ENCODE measurements at places on chromosomes 3 and 15.

DNA sequence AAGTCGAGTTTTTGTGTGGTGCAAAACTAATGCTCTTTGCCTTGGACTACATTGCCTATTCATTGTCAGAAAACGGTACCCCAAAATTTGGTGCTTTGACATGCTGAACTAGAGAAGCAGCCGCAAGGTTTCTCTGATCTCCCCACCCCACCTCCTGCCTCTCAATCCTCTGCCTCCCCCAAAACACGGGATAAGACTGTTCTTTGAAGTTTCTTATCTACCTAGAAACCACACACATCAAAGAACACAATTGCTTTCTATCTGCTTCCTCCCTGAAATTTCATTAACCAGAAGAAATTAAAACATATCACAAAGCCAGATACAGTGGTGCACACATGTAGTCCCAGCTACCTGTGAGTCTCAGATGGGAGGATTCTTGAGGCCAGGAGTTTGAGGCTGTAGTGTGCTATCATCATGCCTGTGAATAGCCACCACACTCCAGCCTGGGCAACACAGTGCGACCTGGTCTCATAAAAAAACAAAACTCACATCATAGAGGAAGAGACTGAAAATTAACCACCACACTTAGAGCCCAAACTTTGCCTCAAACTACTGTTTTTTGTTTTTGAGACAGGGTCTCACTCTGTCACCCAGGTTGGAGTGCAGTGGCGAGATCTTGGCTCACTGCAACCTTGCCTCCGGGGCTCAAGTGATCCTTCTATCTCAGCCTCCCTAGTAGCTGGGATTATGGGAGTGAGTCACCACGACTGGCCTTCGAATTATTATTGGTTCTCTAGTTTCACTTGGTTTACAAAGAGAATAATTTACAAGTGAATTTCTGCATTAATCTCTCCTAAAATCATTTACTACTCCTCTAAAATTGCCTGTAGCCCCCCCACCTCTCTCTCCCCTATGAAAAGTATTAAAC is 2.7 kb upstream of the PCNP start:
- DNase-seq, result peak; percentile 29

DNA sequence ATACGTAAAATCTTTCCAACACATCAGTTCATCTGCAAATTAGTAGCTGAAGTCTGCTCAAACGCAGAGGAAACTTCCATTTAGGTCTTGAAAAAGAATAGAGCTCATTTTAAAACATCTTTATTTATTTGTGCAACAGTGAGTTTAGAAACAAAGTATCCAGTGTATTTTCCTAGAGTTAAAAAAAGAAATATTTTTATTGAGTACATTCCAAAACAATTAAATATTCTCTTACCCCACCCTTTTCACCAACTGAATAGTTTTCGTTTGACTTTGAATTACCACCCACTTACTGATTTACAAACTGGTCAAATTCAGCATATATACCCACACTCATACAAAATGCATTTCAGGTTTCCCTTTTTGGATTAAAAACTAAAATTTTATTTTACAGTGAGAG is 104.7 kb downstream of the ZBTB20 start:
- no peak for DNase-seq

- no peak for DNase-seq
Observed at GRCh38 chr3:169116056-169116693, 547.3 kb downstream of the MECOM start.

- no peak for DNase-seq
Observed at GRCh38 chr15:93707751-93708150, 523.6 kb upstream of the MCTP2 start.

DNA sequence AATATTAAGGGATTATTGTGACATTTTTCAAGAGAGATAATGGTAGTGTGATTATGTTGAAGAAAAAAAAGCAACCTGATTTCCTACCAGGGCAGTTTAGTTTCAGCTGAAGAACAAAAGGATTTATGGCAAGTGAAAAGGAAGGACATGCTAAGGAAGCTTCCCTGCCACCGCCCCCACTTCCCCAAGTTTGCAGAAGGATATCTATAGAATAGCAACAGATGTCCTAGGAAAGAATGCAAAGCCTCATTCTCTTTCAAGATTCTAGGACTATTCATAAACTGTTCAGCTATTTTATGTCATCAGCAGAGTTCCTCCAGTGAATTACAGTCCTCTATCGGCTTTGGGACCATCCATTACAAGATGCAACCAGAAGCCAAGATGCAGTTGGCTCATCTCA is 160.8 kb downstream of the SATB1 start:
- no peak for DNase-seq

GRCh38 chr3:62644493-62644892 is 230.7 kb downstream of the CADPS start:
- DNase-seq, result no peak

DNA sequence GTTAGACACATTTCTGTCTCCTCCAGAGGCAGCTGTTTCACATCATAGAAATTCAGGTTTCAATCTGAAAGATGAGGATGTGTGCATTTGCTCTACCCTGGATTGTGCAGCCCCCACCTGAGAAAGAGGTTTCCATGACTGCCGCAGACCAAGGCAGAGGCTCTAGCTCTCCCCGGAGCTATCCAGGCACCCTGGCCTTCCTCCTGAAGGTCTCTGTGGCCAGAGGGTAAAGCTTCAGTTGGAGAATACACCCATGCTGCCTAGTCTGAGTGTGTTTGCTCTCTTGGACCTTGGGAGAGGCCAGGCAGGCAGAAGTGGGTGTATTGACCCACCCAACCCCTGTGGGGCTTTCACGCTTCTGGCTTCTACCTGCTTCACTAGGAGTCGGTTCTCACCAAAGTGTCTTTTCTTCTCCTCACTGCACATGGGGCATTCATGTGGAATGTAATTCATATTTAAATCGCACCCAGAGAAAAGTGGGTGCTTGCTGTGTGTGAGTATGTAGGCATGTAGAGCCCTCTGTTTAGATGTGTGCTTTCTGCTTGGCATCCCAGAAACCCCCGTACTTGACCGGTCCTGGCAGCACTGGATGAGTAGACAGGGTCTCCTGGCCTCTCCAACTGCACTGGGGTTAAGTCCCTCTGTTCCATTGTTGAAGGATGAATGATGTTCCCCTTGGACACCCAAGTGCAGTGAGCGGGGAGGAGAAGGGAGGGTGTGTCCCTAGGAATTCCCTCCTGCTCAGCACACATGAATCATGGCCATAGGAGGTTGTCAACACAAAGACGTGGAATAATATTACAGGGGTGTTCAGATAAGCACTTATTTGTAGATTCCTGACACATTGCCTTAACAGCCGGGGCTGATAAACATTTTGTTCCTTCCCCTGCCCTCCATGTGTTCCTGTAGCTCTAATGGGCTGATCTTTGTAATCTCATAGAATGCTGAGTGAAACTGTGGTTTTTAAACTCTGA is 20.3 kb upstream of the RAB6B start:
- DNase-seq, result no peak

DNA sequence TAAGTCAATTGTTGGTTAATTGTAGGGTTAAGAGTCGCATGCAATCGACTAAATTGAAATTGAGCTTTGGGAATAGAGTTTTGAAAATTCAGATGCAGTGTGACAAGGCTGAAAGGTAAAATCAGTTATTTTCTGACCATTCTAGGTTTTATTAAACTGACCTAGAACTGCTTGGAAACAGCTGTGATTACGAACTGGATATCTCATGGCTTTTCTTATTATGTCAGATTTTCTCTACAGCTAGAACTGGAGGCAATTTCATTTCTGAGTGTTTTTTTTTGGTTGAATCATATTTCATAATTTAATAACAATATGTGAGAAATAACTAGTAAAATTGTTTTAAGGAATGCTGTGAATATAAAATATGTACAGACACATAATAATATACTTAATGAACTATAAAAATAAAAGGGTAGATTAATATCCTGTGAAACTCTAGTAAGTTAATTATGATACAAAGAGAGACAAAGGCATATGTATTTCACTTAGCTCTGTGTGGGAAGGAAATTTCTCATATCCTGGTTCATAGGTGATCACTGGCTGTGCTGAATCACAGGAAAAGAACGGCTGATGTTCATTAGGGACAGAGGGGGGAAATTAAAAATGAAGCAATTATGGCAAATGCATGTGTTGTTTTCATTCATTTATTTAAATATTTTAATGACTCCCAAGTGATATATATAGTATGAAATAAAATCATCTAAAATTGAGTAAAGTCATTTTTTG is 403.2 kb downstream of the ZIC1 start:
- DNase-seq, result no peak

DNA sequence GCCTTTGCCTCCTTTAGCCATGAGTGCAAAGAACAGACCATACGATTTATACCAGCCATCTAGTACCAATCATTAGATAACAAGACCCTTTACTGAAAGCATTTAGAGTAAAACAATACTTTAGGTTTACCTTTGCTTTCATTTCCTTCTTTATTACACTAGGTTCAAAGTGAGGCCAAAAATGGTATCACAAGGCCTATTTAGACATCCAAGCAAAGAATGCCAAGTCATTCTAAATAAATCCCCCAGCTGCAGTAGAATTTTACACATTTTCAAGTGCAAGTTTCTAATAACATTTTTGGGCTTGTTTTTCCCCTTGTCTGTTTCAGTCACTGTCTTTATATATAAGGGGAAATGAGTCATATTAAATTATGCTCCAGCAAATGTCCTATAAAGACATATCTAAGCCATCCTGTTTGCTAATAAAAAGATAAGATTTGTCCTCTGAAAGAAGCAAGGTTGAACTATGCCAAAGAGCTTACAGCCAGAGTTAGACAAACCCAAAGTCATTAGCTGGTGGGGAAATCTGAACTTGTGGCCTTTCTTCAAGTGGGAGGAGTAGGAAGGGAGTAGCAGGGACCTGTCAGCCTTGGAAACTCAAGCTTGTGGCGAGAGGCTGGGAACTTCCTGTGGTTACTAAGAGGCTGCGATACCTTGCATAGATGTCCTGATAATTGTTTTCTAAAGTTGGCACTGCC is 232.7 kb downstream of the MECOM start:
- DNase-seq, result no peak

DNA sequence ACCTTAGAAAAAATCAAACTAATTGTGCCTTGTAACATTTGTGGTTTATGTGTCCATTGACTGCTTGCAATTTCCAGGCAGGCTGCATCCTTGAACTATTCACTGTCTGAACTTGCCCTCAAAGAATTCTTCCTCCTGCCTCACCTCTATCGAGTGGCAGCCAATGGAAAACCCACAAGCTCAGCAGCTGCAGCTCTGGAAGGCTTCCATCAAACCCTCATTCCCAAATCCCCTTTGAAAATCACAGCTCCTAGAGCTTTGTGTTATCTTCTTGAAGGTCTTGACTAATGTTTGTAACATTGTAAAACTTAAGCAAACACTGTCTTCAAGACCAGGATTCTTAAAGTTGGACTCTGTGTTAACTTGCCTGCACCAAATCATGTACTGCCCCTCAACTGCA is 81.1 kb downstream of the FILIP1L start:
- DNase-seq, result no peak

- no peak for DNase-seq
Observed at GRCh38 chr15:82132742-82133141, 86.9 kb upstream of the MEX3B start.

GRCh38 chr3:89332386-89332785 is 225.0 kb downstream of the EPHA3 start:
- DNase-seq, result no peak

DNA sequence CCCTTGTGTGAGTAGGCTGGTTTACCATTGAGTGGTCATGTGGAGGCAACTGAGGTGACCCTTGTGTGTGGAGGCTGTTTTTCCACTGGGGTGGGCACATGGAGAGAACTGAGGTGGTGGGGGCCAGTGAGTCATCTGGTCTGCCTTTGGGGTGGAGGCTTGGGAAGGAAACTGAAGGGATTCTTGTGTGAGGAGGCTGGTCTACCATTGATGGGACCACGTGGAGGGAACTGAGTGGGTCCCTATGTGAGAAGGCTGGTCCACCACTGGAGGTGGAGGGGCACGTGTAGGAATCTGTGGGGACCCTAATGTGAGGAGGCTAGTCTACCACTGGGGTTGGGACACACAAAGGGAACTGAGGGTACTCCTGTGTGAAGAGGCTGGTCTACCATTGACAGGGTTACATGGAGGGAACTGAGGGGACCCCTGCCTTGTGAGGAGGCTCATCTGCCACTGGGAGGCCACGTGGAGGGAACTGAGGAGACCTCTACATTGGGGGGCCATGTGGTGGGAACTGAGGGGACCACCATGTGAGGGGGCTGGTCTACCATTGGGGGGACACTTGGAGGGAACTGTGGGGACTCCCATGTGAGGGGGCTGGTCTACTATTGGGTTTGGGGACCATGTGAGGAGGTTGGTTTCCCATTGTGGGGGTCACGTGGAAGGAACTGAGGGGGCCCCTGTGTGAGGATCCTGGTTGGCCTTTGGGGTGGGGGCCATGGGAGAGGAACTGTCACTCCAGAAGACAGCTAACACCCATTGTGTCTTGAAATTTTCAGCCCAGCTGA is 164.5 kb downstream of the WNT7A start:
- DNase-seq, result no peak

DNA sequence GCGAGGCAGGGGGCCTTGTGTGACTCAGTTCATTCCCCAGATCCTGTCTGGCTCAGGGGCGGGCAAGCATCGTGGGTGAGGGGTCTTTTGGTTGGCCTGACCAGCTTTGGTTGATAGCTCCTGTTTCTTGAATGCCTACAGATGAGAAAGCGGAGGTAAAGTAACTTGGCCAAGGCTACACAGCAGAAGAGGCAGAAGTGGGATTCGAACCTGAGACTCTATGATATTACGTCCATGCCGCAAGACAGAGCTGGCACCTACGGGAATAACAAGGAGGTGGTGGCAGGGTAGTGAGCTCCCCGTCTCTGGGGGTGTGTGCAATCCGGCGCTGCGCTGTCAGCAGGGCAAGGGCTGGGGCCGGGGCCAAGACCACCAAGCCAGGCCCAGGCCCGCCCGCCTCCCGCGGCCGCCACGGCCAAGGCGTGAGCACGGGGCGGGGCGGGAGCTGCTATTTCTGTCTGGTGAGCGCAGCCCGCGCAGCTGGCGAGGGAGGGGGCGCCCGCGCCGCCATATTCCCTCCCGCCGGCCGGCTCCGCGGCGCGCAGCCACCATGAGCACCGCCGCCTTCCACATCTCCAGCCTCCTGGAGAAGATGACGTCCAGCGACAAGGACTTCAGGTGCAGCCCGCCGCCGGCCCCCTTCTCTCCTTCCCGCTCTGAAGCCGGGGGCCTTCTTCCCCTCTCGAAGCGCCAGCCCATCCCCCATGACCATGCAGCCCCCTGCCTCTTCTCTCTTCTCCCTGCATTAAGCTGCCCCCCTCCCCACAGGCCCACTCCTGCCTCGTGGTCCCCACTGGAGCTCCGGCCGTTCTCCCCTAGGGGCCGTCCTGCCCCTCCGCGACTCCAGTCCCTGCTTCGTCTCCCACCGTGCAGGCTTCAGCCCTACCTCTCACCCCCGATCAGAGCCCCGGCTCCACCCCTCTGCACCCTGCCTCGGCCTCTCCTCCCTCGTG is at the start of gene CAND2:
Gene CAND2, plus strand, starts transcription at position 510 of the 953 bp plus-strand sequence. Its CDS starts 41 bp downstream, at position 551.
- DNase-seq, result no peak

Data from T-helper 1 cell (primary cell).